Activated naive CD8-positive, alpha-beta T cell treated with anti-CD3 and anti-CD28 coated beads, Interleukin-2, amount 10 ng/mL, durations not matched to agents 7 days and 5 days (primary cell): ENCODE measurements at places on chromosomes 7 and 10. TPM values are rescaled to one million over a fixed set of nuclear protein-coding genes. Genes with fewer than 3 reads are reported as not detected.

DNA sequence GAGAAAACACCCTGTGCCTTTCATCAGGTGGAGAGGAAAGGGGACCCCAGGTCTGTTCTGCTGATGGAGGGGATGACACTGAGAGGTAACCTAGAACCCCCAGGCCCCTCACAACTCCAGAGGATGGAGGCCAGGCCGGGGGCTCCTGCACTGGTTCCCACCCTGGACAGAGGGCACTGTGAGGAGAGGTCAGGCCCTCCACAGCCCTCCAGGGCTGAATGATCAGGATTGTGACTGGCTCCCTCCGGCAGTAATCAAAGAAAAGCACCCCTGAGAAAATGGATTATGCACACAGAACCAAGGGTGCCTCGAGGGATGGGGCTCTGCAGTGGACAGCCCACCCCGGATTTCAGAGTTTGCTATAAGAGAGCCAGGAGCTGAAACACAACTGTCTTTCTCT is 502.8 kb downstream of the TCERG1L start:
- DNase-seq, result no peak

- no peak for DNase-seq
Measured at GRCh38 chr7:116543664-116544063, 18.8 kb downstream of the CAV1 start.

GRCh38 chr7:2884161-2884560 is 40.1 kb upstream of the GNA12 start:
- DNase-seq, result no peak

- no peak for DNase-seq
Measured at GRCh38 chr10:72885953-72886352, 7.6 kb upstream of the OIT3 start.

Gene HIPK2
- 18.4 TPM for total RNA-seq

Gene SYNPO2L
- total RNA-seq, result not detected

Gene CPA2
- total RNA-seq, result not detected
